Calu3 (cell line): ENCODE measurements at places on chromosomes 6 and 20.

DNA sequence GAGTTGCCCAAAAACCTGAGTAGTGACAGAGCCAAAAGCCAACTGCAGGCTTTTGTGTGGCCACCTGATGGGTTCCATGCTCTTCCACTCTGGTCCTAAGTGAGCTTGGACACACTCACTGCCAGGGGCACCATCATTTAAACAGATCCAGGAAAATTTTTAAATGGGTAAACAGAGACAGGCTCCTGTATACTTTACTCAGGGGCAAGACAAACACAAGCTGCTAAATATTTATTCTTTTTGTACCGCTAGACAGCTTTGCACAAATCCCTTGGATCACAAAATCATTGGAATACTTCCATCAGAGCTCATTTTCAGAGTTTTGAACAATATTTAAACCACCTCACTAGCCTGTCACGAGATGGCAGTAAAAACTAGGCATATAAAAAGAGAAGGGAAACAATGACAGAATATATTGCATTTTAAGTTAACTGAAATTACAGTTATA lies 31.4 kb downstream of the GCLC start:
- no peak for DNase-seq

GRCh38 chr6:71454056-71454455 lies 165.4 kb downstream of the OGFRL1 start:
- DNase-seq, result no peak

GRCh38 chr6:99136488-99136887 lies 188.7 kb upstream of the FBXL4 start:
- no peak for DNase-seq

DNA sequence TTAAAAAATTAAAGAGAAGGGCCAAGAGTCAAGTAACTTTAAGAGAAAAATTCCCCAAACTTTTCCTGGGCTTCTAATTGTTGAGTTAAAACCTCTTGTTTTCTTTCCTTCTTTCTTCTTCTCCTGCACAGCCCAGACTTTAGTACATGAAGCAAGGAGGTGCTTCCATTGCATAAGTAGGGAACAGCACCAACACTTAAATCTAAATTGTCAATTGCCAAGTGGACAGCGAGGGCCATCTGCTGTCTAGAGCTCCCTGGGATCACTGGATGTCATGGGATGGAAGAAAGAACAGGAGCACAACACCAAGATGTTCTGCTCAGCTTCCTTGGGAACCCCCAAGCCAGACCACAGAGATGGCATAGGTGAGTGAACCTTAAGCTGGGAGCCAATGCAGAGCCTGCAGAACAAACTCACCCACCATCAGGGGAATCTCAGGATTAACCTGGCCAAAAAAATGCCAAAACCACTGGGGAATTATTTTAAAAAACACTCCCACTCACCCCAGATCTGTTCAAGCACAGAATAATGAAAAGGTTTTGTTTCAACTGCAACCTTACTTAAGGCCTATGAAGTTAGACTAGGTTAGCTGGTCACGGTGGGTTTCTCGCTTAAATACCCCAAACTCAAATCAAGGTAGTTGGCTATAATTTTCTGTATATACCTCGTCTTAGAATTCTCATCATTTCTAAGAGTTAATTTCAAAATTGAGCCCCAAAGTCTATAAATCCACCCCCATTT lies 67.8 kb downstream of the TNFRSF21 start:
- DNase-seq, result no peak

DNA sequence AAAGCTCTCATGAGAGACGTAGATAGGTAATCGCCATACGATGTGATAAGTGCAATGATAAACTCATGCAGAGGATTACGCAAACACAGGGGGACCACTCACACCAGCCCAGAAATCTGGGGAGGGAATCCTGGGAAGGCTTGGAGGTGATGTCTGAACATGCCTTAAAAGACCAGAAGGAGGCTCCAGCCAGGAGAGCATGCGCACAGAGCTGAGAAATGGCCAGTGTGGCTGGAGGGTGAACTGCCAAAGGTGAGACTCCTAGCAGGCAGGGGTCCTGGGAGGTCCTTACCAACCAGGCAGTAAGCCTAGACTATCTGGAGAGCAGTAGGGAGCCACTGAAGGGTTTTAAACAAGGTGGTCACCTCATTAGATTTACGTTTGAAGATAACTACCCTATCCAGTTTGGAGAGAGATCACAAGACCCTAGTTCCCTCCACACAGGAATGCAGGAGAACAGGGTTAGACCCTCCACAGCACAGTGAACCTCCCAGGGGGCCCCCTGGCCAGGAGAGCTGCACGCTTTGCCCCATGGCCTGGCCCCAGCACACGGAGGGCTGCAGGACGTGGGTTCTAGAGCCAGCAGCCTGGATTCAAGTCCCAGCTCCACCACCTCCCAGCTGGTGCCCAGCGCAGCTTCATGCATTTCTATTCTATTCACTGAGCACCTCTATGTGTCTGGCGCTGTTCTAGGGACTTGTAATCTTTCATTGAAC lies 13.1 kb downstream of the MDFI start:
- DNase-seq, result no peak

DNA sequence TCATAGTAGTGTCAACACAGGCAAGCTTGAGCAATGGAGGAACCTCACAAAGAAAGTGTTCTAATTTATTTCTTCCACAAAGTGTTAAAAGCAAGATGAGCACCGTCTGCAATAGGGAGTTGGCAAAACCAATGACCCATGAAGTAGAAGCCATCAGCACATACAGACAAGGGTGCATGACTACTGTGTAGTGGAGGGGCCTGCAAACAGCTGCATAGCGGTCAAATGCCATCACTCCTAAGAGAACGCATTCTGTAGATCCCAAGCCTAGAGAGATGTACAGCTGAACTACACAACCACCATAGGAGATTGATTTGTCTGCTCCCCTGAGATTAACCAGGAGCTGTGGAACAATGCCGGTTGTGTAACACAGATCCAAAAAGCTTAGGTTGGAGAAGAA lies 26.8 kb upstream of the ZNF165 start:
- DNase-seq, result no peak

GRCh38 chr6:52549428-52549827 lies 27.4 kb downstream of the TRAM2 start:
- DNase-seq, result no peak

- DNase-seq, result no peak
Measured at GRCh38 chr6:9806195-9806594, 608.7 kb downstream of the TFAP2A start.

DNA sequence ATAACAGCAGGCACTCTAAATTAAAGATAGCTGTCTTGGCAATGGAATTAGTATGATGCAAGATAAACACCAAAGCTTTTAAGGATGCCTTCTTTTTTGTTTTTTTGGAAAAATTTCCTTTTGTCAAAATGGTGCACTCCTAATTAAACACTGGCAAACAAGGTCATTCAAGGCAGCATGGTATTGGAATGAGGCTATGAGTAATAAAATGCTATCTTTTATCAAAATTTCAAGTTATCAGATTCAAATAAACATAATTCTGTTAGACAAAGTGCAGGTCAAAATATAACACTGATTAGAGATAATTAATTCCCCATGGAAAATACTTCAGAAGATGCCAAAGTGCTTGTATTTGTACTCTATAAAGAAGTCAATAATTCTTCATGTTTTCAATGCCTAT lies 514.1 kb downstream of the TENT5A start:
- no peak for DNase-seq

GRCh38 chr6:137949686-137950390 lies 82.8 kb downstream of the TNFAIP3 start:
- no peak for DNase-seq

DNA sequence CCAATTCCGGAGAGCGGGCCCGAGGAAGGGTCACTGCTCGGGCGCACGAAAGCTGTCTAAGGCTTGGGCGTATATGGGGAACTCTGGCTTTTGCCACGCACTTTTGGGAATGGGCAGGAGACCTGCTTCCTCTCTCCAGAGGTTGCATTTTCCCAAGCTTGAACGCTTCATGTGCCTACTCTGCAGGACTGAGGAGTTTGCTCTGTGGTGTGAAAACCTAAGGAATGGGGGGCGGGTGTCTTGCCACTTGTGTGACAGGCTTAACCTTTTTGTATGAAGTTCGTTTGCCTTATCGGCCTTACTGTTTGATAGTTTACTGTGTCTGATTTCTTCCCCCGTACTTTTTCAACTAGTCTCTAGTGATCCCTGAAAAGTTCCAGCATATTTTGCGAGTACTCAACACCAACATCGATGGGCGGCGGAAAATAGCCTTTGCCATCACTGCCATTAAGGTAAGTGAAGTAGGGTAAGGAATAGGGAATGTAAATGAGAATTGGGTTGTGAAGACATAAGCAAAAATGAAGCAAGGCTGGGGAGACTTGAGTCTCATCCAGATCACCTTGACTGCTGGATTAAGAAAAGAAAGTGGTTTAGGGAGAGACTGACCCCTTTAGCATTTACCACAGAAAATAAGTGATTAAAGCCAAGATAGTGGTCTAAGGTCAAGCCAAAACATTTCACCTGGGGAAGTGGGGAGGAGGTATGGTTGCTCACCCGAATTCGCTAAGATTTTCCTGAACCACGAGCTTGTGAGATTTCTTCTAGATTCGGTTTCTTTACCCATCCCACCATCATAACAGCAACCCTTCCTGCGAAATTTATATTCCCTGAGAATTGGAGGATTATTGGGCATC lies 627 bp downstream of the RPS18 start:
- no peak for DNase-seq

DNA sequence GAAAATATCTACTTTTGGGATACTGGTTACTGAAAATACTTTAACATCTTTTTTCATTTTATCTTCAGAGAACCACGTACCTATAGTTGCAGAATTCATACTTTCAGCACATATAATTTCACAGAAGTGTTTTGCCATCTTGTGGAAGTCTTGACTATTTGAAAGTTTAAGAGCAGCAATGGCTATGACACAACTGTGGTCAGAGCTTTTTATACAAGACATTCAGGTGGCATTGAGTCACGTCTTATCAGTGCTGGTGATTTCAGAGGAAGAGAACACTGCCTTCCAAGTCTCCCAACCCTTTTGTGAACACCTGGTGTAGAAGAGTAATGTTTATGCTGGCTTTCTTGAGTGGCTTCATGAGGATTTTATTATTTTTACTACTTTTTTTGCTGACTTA lies 171.6 kb downstream of the ARID1B start:
- DNase-seq, result no peak
